ENCODE measurements at places on chromosomes 2 and 18.

DNA sequence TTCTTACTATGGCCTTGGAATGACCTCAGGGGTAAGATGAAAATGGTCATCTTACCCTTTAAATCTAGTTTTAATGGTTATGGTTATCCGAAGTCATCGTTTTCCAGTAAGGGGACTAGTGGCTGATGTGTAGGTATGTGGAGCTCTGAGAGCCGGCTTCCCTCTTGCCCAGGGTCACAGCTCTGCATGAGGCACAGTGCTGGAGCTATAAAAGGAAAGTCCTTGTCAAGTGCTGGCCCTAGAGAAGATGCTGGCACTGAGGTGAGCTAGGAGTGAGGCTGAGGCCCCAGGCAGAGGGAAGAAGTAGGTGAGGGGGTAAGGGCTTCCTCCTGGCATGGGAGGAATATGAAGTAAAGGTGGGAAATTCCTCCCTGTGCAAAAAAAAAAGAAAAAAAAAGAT, 35.0 kb downstream of the SMARCAL1 start:
- DNase-seq: no peak

DNA sequence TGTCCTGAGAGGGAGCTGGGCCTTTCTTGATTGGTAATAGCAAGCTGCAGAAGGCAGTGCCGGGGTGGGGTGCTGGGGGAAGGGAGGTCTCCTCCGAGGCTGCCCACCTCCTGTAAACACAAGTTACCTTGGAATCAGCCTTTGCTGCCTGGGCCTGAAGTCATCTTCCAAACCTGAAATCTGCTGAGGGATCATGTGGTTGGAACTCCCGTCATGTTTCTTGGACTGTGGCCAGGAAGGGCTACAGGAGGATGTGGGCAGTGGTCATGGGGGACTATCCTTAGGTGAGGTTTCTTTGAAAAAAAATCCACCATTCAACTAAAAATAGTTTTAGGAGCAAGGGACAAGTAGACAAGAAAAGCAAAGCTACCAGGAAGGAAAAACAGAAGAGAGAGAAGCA, 74.2 kb downstream of the CDK15 start:
- DNase-seq: no peak

- no peak for DNase-seq
Observed at GRCh38 chr2:102005989-102006885, 14.5 kb downstream of the IL1R2 start.

DNA sequence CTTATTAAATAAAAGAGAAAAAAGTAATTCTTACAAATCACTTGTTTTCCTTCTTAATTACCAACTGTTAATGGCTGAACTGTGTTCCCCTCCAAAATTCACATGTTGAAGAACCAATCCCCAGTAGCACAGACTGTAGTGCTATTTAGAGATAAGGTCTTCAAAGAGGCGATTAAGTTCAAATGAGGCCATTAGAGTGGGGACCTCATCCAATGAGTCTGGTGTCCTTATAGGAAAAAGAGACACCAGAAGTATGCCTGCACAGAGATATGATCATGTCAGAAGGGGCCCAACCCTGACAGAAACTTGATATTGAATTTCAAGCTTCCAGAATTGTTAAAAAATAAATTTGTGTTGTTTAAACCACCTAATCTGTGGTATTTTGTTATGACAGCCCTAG, 89.8 kb downstream of the MEMO1 start:
- DNase-seq: no peak

DNA sequence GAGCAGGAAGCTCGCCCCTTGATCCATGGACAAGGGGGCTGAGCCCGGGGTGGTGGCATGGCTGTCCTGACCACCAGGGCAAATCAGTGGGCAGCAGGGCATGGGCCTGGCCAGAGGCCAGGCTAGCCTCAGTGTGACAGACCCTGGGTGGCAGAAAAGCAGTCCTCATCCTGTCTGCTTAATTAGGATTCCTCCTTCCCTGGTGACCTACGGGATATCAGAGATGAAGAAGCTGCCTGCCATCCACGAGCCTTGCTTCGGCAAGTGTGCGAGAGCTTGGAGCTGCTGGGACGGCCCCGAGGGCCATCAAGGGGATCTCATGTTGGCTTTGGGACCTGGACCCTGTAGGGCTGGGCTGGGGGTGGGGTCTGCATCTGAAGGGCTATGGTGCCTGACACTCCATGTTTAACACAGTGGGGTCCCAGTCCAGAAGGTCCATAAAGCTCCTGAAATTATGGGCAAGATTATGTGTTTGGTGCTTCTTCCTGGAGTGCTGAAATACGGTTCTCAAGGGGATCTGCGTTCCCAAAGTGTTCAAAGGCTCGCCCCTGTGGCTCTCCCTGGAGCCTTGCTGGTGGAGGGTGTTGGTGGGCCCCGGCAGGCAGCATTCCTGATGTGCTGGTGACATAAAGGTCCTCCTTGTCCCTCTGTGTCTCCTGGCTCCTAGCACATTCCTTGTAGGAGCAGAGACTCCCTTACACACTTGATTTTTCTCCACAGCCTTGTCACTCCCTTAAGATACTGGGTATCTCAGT, 52.6 kb downstream of the KCNIP3 start:
- DNase-seq: no peak

DNA sequence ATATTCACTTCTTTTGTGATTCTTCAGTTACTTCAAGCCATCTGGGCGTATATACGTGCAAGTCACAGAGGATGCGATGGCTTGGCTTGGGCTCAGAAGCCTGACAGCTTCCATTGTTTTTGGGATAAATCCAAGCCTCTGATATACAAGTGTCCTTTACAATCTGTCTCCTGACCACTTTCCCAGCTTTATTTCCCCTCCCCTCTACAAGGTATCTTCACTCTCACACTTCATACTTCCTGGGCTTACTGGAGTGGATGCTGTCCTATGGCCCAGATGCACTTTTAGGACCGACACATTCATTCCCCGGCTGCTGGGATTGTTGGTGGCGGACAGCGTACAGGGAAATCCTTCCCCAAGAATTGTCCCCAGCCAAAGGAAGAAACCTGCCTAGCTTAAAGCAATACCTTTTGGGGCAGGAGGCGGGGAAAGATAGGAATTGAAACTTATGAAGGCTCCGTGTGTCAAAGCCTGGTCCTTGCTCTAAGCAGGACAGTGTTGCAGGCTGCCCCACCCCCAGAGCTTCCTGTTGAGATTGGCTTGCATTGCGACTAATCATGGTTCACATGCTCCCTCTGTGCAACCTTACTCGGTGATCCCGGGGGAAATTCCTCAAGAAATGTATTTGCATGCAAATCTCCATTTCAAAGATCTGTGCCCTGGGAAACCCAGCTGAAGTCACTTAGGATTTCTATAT, 802.9 kb upstream of the ID2 start:
- no peak for DNase-seq

GRCh38 chr2:152814475-152815030, 96.1 kb downstream of the ARL6IP6 start:
- DNase-seq: no peak

DNA sequence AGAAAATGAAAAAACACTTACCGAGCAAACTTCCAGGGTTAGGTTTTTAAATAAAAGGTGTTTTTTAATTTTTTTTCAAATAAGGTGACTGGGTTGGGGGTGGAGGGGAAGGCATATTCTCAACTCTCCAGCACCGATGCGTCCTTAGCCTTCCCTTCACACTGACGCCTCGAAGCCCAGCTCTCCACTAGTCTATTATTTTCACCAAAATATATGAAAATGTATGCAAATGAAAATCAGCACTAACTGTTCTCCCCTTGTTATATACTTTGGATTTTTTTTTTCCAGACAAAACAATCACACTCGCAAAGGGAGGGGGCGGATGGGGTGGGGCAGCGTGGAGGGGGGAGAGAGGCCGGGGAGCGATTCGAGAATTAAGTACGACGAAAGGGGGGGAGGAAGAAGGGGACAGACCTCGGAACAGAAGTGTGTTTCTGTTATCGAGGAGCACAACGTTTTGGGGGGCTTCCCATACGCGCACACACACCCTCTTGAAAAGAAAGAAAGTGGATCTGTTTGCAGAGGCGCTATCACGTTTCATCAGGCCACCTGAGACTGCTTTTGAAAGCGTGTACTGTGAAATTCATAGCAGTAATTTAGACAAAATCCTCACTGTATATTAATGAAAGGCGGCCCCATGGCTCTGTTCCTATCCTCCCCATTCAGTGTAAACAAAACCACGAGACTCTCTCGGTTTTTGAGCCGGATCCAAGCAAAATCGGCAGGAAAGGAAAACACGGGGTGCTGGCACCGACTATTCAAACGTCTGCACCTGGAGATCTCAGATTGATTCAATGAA, 2.4 kb upstream of the POU3F3 start:
- no peak for DNase-seq

- DNase-seq: no peak
Observed at GRCh38 chr2:234483568-234484251, 13.2 kb downstream of the ARL4C start.

DNA sequence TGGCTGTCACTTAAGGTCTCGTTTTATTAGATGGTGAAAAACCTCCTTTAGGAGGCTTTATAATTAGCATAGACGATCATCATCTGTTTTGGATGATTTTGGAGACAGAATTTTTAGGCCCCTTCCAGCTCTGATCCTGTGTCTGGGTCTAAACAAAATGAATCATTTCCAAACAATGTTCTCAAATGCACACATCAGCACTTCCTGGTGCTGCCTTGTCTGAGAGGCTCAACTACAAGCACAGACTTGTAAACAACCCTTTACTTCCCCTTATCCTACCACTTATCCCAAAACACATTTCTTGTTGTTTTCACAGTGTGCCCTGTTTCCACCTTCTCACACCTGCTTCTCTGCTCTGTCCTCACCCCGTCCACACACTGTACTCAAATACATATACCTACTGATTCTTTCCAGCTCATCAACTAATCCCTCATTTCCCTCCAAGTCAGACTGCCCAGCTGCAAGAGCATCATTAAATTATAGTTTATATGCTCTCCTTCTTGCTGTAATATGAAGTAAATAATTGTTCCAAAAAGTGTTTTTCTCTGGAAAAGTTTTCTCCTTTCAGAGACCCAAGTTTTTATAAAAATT, 71.2 kb upstream of the COL3A1 start:
- DNase-seq: no peak

- DNase-seq: no peak
Observed at GRCh38 chr2:201235860-201236811, 24.2 kb upstream of the CASP8 start.

GRCh38 chr2:234548695-234549420, 52.0 kb upstream of the ARL4C start:
- no peak for DNase-seq

GRCh38 chr2:27007416-27008374, 25.1 kb upstream of the TMEM214 start:
- DNase-seq: no peak

DNA sequence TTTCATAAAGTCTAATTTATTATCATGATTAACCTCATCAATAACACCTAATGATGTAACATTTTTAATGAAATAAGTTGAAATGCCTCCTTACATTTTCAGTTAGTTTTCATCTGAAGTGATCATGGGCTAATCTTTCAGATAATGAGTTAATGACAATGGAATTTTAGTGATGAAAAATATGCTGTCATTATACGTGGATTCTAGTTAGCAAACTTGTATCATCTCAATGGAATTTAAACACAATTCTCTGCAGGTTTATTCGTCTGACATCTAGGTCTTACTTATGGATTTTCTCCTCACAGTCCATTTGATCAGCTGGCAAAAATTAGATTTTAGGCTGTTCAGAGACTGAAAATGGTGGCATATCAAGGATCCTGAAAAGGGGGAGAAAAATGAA, 885.0 kb downstream of the SLC4A3 start:
- no peak for DNase-seq

- no peak for DNase-seq
Observed at GRCh38 chr2:15968280-15969178, 28.2 kb downstream of the MYCN start.

GRCh38 chr18:33062834-33063364, 290.1 kb upstream of the KLHL14 start:
- DNase-seq: no peak

- no peak for DNase-seq
Observed at GRCh38 chr2:3298191-3298590, 79.4 kb downstream of the EIPR1 start.

GRCh38 chr2:151261977-151262291, 271 bp upstream of the RBM43 start:
- DNase-seq: no peak

DNA sequence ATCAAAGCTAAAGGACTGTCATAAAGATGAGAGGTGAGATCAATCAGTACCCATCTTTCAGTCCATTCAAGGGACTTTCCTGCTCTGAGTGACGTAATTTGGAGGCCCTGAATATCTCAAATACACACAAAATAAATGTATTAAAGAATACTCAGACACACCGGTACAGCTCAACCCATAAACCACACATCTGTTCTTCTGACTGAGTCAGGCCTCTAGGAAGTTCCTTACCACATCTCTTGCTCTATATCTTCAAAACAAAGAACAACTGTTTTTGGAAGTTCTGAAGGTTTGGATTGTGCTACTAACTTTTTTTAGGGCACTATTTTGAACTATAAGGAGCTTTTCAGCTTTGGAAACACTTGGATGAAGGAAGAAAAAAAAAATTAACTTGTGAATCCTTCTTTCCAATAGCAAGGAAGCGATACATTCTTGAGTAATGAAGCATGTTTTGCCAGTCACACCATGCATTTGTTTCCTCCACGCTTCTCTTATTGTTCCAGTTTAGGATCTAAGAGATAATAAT, 866.5 kb upstream of the VRK2 start:
- DNase-seq: no peak

- no peak for DNase-seq
Observed at GRCh38 chr2:134325696-134326095, 71.8 kb downstream of the MGAT5 start.

- no peak for DNase-seq
Observed at GRCh38 chr2:140273958-140274357, 1493.8 kb upstream of the NXPH2 start.

- no peak for DNase-seq
Observed at GRCh38 chr18:67074309-67074708, 442.2 kb downstream of the DSEL start.

All from dorsolateral prefrontal cortex (tissue), 122 donors.